A673 (cell line): ENCODE measurements at places on chromosomes 5 and 9.
A peak's percentile ranks its signal among the peaks of the same experiment; 100 is the strongest.

DNA sequence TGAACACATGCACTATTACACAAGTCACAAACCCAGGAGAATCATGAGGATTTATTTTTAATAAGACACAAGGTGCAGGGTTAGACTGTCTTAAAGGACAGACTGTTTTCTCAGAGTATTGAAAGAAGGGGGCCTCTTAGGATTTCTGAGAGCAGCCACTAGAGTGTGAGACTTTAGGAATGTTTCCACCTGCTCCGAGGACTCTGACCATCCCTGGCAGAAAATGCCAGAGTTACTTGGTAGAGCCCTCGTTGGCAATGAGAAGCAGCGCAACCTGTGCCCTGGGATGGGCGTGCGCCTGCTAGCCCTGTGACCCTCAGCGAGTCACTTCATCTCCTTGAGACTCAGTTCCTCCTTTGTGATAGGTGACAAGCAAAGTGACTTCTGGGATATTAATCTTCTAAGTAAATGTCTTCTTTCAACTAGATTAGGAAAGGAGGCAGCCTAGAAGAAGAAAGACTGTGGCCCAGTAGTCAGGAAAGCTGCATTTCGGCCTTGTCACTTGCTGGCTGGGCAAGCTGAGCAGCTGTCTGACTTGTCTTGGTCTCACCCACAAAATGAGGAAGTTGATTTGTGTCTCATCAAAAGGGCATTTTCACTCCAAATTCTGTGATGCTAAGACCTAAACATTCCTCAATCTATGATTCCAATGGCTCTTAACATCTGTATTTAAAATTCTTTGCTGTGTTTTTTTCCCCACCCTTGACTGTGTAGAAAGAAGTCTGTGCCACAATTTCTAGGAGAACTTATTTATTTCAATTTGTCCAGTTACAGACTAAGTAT is 60.5 kb downstream of the PTCD2 start:
- DNase-seq: no peak

DNA sequence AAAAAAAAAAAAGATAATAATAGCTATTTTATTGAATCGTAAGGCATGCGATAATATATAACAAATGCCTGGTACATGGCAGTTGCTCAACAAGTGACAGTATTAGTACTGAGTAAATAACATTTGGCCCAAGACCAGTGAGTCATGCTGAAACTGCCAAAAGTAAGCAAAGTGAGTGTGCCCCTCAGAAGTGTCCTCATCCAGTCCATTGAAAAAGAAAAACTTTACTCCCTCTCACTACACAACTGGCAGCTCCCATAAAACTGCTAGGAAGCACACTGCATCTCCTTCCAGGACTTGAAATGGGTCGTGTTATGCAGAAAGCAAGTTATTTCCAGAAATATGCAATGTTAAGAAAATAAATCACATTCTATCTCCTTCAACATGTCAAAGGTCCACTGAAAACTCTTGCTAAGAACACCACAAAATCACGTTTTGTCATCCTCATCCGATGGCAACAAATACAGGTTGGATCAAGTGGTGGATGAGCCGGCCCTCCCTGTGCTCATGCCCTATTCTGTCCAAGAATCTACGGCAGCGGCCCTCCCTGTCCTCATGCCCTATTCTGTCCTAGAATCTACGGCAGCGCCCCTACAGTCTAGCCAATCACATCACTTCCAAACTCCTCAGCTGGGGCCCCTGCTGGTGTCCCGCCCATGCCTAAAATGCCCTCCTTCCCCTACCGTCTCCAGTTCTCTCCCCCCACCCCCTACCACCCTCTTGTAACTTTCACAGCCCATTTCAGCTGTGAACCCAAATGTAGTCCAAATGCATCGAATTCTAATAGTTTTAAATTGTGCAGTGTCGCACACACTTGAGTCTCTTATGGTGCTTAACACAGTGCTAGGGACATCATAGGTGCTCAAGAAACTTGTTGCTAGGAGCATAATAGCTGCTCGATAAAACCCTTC is 12.5 kb downstream of the PTCH1 start:
- DNase-seq: peak; percentile 54

- DNase-seq: peak; percentile 96
These were observed 75.6 kb downstream of the ST8SIA4 start for GRCh38 chr5:100827481-100827889.

GRCh38 chr9:215631-216155 is 1.0 kb downstream of the DOCK8 start:
- DNase-seq: no peak

DNA sequence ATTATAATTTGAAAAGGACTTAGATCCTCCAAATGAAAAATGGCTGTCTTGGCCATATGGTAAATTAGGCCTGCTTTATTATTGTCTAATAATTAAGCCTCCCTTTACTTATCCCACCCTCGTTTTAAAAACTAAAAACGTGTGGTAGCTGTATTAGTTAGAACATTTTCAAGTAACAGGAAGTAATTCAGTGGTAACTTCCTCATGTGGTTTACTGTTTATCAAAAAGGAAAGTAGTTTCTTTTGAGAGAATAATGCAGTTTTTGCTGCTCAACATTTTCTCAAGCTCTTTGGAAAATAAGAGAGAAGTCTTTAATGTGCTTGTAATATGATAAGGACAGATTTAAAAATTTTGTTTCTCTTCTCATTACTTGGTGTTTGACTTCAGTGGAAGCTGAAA is 26.0 kb downstream of the ZCCHC7 start:
- DNase-seq: peak; percentile 52

- no peak for DNase-seq
These were observed 370.9 kb upstream of the PRR16 start for GRCh38 chr5:120093178-120093577.

DNA sequence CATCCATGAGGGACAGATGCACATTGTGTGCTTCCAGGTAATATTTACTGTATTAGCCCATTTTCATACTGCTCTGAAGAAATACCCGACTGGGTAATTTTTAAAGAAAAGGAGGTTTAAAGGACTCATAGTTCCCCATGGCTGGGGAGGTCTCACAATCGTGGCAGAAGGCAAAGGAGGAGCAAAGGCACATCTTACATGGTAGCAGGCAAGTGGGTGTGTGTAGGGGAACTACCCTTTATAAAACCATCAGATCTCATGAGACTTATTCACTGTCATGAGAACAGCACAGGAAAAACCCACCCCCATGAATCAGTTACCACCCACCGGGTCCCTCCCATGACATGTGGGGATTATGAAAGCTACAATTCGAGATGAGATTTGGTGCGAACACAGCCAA is 148.8 kb upstream of the FBXL17 start:
- no peak for DNase-seq
